ENCODE measurements at places on chromosomes 12 and 14. TPM values are rescaled to one million over a fixed set of nuclear protein-coding genes. Genes with fewer than 3 reads are reported as not detected.

DNA sequence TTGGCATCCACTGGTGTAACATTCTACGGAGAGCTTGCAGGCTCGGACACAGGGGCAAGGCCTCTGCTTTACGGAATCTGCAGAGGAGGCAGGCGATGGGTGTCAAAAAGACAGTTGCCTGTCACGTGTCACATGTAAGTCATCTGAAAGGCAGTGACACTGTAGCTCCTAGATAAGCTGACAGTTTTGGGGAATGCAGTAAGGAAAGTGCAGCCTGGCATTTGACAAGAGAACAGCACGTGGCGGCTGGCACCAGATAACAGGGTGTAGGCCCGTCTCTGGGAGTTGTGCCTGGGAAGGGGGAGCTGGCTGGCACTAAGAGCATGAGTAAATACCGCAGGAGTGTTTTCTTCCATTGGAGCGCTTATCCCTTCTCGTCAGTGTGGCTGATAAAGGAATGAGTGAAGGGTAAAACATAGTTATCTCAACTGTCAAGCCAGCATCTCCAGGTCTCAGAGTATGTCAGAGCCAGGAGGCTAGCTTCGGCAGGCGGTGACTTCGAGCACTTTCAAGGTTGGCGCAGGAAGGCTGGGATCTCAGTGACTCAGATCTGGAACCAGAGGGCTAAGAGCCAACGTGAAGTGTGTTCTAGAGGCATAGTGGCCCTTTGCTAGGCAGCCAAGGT lies 26.1 kb downstream of the ADCK1 start:
- no peak for DNase-seq

The STON2 gene
- polyA plus RNA-seq = 62.3 TPM

DNA sequence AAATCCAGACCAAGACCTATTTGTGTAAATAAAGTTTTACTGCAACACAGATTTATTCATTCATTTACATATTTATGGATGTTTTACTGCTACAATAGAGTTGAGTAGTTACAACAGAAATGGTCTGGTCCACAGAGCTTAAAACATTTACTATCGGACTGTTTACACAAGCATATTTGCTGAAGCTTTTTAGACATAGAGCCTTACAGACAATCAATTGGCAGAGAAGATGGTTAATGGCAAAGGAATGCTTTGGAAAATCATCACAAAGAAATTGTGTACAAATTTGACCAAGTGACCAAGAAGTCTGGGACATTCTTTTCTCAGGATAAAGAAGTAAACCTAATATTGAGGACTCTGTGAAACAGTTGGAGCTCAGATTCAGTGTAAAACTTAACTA lies 504.3 kb downstream of the SLC16A7 start:
- DNase-seq = no peak

DNA sequence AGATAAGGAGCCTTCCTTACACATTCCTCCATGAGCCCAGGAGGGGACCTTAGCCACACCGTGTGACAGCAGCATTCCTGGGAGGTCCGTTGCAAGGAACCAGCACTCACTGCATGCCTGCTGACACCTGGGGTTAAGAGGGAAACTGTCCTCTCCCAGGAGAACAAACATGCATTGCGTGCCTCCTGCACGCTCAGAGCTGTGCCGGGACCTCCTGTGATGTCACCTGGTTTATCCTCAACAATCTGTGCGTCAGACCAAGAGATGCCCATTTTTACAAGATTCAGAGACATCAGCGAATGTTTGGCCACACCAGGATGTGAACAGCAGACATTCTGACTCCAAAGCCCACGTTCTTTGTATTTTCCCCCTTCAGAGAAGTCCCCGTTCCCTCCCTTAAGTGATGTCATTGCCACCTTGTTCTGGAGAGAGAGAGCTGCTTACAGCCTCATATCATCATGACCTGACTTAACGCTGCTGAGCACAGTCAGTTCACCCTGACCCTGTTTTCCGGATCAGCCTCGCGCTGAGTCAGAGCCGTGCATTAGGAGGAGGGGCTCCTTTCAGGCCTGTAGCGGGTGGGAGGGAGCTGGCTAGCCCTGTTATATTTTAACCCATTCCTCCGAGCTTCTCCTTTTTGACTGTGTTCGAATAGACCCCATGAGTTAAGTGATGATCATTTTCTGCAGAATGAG lies 36.2 kb downstream of the TMEM120B start:
- peak; percentile 70 for DNase-seq

- no peak for DNase-seq
Measured at GRCh38 chr14:68146818-68147217, 327.2 kb downstream of the RAD51B start.

Measured in left kidney (tissue), 8 donors.